ENCODE measurements at places on chromosomes 3 and 15.

- no peak for DNase-seq
Observed at GRCh38 chr3:134933997-134934396, 138.9 kb downstream of the EPHB1 start.

DNA sequence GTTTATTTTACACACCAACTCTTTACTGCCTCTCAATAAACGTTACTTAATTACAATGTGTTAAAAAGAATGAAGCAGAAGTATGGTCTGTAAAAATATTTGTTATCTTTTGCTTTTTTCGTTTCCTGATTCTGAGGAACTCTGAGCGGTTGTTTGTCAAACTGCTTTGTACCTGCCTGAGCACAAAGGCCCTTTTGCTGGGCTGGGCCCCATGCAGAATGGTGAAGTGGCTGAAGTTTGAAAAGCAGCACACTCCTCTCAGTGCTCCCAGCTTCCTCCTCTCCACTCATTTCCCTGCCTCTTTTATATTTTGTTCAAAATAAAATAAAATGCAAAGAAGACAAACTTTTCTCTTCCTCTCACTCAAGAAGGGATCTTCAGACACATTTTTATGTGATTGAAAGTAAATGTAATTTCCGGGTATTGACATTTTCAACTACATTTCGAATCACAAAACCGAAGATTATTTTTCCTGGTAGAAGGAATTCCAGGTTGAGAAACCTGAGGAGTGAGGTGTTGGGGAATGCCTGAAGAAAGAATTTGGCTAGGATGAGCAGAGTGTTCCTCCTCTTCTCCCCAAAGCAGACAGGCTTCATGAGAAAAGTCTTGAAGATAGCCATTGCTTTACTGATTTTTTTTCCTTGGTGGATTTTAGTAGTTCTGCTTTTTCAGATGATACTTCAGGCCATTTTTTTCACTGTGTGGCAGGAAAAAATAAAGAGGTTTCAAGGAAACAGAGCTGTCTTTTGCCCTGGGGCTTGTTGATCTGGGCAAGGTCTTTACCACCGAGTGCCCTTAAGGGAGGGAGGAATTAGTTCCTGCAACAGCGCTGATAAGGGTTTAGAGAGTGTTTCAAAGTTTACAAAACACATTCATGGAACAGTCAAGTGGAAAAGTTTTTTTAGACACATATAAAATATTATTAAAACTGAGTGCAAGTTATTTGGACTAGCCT is 229.8 kb downstream of the NFKBIZ start:
- DNase-seq = no peak

DNA sequence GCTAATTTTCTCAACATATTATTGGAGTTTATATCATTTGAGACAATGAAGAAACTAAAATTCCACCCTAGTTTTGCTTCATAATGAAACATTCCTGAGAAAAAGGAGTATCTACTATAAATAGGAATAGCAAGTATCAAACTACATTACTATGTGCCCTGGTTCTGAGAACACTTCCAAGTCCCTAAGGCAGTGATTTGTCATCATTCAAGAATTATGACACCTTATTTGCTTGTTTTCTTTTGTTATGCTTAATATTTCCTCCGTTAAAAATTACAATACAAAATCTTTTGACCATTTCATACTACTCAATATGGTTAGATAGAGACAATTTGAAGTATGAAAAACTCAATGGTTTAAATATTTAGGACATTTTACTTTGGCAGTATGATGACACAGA is 707.8 kb upstream of the GOLIM4 start:
- no peak for DNase-seq

GRCh38 chr15:39939487-39940452 is 5.9 kb downstream of the EIF2AK4 start:
- DNase-seq = no peak

GRCh38 chr3:157501863-157502262 is 1.4 kb downstream of the VEPH1 start:
- DNase-seq = no peak

DNA sequence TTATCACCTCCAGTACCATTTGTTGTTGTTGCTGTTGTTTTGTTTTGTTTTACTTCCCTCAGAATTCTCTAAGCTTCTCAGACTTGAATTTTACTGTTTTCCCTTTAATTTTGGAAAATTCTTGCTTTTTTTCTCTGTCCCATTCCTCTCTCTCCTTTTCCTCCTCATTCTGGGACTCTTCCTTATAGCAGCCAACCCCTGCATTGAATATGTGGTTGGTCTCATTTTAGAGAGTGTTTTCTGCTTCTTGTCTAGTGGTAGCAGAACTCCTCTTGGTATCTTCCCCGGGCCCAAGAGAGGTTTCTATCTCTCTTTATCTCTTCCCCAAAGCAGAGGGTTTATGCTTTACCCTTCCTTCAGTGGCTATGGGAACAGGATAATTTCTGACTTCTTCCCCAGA is 113.6 kb downstream of the SPATA16 start:
- DNase-seq = no peak

GRCh38 chr3:14787630-14788029 is 31.1 kb upstream of the FGD5 start:
- no peak for DNase-seq

DNA sequence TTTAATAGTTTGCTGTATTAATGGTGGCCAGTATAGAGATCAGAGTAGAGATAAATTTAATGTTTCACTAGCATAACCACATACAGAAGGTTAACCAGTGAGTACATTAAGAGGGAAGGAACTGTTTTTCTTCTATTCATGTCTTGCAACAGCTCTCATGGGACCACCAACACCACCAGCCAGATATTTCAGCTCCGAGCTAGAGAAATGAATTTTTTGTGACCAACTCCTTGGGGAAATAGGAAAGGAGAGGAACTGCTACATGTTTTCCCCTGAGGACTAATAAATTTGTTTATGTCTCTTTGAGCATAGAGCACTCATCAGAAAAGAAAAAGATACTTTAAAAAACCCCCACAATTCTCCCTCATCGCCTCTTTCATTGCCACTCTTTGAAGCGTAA is 247.5 kb downstream of the MBNL1 start:
- DNase-seq = no peak

DNA sequence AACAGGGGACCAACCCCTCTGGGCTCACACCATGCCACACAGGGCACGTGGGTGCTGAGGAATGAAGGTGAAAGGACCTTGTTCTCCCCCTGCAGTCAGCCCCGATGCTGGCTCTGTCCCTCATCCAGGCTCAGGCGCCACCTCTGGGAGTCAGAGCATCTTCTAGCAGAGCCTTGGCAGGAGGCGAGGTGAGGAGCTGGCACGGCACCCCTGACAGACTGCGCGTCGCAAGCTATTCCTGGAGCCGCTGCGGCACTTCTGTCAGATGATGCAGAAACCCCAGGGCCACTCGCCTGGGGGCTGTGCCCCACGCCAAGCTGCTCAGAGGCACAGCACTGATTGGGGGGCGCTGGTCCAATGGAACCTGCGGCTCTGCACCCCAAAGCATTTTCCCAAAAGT is 62.0 kb downstream of the MGLL start:
- no peak for DNase-seq

DNA sequence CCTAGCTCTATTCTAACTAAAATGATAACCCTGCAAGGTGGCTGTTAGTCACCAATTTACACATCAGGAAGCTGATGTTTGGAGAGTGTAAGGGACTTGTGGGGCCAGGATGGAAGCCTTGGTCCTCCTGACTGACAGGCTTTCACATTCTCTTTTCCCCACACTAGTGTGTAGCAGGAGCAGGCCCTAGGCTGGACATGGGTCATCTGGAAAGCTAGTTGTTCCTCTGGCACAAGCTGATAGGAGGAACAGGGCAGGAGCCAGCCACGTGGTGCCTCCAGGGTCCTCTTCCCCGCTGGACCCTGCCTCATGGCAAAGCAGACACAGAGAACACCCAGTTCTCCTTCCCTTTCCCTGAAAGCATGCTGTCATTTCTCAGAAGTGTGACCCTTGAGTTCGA is 18.1 kb upstream of the RBSN start:
- no peak for DNase-seq

DNA sequence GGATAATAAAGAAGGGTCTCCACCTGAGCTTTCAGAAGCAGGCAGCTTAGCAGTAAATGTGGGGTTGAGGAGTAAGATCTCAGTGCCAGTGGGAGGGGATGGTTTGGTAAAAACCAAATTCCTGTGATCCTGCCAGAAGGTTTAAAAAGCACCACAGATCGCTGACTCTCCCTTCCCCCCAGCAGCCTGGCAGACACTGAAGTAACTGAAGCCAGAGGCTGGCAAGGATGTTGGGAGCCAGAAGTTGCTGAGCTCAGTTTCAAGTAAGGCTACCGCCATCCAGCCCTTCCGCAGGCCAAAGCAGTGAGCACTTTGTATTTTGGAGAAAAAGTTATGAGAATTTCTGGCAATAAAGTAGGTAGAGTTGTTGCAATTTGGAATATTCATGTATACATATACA is 246.4 kb downstream of the ZNF621 start:
- no peak for DNase-seq

GRCh38 chr3:133831966-133832801 is 26.6 kb downstream of the SRPRB start:
- no peak for DNase-seq

DNA sequence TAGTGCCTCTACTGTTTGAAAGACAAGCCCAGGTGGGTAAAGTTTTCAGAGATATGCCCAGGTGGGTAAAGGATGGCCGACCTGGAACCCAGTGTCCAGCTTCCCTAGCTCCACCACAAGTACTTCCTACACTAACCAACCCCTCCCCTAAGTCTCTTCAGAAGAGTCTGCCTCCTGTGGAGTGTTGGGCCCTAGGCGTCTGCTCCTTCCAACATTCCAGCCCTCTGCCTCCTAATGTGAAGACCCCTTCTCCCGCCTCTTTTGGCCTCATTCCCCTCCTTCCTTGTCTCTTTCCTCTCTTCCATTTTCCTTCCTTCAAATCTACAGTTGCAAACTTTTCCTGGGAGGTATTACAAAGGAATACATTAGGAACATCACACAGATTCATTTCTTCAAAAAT is 38.6 kb downstream of the CNTN3 start:
- no peak for DNase-seq

DNA sequence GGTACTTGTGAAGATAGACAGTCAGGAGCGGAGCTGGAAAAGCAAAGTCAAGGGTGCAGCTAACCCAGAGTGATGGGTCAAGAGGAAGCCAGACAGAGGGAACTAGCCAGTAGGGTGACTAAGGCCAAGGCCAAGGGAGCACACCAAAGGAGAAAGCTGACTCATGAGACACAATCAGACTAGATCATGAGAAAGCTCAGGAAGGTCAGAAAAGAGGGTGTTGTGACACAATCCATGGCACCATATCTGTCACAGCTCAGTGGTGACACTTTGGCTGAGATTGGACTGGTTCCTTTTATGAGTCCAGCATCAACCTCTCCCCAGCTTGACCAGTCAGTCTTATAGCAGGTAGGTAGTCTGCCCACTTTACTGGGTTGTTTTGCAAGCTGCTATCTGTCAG is 22.2 kb downstream of the P2RY1 start:
- no peak for DNase-seq

- DNase-seq = no peak
Observed at GRCh38 chr3:99928771-99929744, 111.4 kb downstream of the CMSS1 start.

- DNase-seq = no peak
Observed at GRCh38 chr3:38543586-38543985, 47.4 kb downstream of the EXOG start.

- no peak for DNase-seq
Observed at GRCh38 chr3:175885231-175885766, 1026.2 kb downstream of the NAALADL2 start.

GRCh38 chr15:78509726-78510312 is 2.4 kb downstream of the HYKK start:
- no peak for DNase-seq

DNA sequence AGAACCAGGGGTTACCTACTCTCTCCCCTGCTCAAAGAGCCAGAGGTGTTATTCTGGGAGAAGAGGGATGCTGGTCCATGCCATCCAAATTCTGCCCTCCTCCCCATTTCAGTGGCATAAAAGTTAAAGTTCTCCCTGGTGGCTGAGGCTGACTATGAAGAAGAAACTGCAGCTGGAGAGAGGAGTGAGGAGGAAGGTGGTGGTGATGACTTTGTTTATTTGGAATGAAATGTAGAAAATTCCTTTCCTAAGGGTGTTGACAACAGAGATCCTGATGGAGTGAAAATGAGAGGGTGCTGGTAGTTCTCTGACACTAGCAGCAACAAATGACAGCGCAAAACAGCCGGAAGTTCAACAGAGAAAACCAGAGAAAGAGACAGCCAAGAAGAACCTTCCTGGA is 100.4 kb downstream of the PCCB start:
- no peak for DNase-seq

- no peak for DNase-seq
Observed at GRCh38 chr3:190692256-190692655, 170.2 kb downstream of the GMNC start.

DNA sequence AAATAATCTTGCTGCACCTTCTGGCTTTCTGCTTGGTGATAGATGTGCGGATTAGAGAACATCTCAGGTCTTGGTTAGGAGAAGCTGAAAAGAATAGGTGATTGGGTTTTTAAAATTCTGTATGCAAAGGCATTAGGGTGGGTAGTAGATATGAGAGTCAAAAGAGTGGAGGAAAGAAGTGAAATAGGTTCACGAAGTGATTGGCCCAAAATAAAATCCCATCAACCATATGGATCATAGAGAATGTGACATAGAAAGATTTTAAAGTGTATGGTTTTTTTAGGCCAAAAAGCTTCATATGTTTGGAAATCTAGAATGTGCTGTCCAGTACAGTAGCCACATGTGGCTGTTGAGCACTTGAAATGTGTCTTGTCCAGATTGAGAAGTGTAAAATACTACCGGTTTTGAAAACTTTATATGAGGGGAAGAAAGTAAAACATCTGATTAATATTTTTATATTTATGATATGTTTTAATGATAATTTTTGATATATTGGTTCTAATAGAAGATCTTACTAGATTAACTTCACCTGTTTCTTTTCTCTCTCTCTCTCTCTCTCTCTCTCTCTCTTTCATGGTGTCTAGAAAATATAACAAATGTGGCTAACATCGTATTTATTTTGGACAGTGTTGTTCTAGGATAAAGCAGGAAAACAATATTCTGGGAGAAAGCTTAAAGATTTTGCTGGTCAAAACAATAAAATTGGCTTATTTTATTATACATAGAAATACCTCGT is 2.9 kb downstream of the MBNL1 start:
- no peak for DNase-seq

- DNase-seq = no peak
Observed at GRCh38 chr3:155741101-155741500, 3.8 kb downstream of the PLCH1 start.

- no peak for DNase-seq
Observed at GRCh38 chr3:173465112-173465511, 67.6 kb downstream of the NLGN1 start.

GRCh38 chr3:41502023-41502422 is 302.7 kb downstream of the CTNNB1 start:
- DNase-seq = no peak

DNA sequence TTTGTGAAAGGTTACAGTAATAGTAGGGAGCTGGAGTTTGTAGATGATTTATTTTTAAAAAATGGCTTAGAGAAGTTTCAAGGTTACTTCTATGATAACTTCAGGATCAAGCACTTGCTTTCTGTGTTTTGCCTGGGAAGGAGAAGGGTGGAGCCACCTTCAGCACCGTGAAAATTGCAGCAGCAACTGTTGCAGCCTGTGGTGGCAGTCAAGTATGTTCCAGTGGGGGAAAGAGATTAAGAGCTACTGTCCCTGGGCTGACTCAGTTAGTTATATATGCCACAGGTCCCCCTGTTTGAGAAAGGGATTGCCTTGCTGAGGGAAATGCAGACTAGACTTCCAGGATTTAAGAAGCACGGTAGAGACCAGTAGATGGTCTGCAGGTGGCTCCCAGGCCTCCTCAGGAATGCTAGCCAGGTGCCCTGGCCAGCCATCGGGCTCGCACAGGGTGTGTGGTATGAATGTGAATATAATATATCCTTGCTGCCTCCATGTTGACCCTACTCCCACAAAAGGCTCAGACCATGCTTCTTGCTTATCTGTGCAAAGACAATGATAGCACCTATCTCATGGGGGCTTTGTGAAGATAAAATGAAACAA is 389.5 kb downstream of the CACNA2D3 start:
- no peak for DNase-seq
